ENCODE measurements at places on chromosomes 2 and 18.

GRCh38 chr2:199999166-199999565 is 43.8 kb downstream of the MAIP1 start:
- no peak for DNase-seq

DNA sequence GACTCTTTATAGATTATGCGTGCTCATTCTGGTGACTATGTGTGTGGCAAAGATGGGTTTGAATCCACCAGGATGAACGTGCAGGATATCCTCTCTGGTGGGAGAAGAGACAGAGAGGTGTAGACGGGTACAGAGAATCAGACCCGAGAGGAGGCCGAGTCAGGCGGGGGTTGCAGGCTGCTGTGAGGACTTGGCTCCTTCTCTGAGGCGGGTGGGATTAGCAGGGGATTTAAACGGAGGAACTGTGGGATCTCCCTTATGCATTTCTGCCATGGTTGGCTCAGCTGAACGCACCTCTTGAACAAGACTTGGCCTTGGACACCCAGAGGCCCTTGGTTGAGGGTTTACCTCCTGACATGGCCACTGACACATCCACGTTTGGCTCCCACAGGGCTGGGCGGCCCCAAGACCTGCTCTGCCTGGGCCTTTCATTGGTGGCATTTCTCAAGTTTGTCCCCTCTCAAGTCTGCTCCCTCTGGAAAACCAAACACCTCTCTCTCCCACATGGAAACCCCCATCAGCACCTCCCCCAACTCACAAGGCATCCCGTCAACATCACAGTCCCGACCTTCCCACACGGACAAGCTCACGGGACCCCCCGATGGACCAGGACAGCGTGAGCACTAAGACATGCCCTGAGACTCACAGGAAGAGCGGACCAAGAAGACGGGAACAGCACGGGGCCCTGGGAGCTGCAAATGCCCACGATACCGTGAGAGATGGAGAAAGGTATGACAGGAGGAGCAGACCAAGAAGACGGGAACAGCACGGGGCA is 158.3 kb downstream of the RTP5 start:
- no peak for DNase-seq

GRCh38 chr2:218214116-218214515 is 2.9 kb upstream of the ARPC2 start:
- no peak for DNase-seq

- no peak for DNase-seq
These were observed 52.7 kb downstream of the PHLPP1 start for GRCh38 chr18:62767836-62768557.

GRCh38 chr2:236712961-236713673 is 143.5 kb downstream of the ACKR3 start:
- no peak for DNase-seq

GRCh38 chr2:144509879-144510221 is 10.1 kb downstream of the ZEB2 start:
- DNase-seq, result no peak

DNA sequence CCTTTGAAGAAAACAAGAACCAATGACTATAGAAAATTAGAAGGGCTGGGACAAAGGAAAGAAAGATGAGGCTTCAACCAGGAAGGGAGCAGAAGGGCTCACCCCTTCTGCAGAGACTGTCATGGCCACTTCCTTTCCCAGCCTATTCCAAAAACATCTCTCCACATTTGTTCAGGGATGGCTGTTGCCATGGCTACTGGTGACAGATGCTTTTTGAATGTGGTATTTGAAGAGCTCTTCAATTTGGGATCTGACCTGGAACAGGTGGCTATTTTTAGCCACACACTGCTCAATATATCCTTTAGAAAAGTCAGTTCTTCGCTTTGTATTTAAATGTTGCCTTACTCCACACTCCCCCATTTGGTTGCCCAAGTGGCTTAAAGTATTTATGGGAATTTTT is 64.1 kb upstream of the LCLAT1 start:
- DNase-seq, result no peak

DNA sequence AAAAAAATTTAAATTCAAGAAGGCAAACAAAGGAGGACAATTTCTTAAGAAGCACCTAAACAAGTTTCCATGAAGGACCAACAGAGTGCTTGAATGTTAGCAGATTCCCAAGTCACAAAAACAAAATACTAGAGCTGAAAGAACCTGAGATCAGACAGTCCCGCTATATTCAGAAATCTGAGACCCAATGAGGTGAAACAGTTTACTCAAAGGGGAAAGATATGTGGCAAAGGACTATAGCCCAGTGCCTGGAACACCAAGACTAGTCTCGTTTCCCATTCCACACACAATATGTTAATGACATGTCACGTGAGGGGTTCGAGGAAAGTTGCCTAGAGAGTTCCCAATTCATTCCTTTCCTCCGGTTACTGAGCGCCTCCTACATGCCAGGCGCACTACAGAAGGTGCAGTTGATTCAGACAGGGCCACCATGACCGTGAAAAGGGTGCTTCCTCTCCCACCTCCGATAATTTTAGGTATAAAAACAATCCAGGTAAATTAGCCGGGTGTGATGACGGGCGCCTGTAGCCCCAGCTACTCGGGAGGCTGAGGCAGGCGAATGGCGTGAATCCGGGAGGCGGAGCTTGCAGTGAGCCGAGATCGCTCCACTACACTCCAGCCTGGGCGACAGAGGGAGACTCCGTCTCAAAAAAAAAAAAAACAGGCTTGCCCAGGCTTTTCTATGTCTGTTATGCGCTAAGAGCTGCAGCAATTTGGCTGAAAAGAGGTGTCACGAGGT is 617 bp downstream of the SRBD1 start:
- peak; percentile 45 for DNase-seq

GRCh38 chr2:108912629-108912902 is 76.5 kb downstream of the EDAR start:
- DNase-seq, result no peak

DNA sequence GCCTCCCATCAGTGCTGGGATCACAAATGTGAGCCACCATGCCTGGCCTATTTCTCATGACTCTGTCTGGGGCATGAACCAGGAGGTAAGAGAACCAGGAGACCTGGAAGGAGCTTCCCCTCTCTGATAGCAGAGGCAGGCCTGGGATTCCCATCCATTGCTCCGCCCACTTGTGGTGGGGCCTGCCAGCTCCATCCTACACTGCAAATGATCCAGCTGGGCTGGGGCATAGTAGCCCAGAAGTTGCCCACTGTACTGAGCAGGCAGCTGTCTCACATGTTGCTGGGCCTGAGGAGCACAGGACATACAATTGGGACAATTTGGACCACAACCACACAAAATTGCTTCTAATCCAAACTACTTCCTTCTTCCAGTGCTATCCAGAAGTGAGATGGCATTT is 91.0 kb downstream of the MARCHF4 start:
- no peak for DNase-seq

DNA sequence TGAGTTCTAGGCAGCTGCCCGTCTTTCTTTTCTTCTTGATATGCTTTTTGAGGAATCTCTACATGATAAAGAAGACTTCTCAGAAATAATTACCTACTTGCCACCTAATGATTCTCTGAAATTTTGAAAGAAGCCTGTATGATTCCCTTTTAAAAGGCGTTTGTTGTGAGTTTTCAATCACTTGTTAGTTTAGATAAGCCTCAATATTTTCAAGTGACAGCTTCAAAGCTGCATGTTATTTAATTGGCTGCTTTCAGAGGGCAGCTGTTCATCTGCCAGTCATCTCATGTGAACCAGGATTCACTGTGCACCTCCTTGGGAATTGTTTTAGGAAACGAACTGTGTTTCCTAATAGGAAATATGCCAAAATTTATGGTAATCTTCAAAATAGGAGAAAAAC is 938.1 kb downstream of the CPS1 start:
- no peak for DNase-seq

DNA sequence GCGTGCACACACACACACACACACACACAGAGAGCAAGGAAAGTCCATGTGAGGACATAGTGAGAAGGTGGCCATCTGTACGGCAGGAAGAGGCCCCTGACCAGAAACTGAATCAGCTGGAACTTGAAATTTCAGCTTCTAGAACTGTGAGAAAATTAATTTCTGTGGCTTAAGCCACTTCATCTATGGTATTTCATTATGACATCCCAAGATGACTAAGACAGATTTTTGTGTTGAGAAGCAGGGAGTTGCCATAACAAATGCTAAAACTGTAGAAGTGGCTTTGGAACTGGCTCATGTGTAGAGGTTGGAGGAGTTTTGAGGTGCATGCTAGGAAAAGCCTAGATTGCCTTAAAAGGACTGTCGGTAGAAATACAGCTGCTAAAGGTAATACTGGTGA is 63.4 kb upstream of the ZBTB7C start:
- DNase-seq, result no peak

GRCh38 chr2:233803292-233803911 is 25.3 kb downstream of the MROH2A start:
- no peak for DNase-seq

DNA sequence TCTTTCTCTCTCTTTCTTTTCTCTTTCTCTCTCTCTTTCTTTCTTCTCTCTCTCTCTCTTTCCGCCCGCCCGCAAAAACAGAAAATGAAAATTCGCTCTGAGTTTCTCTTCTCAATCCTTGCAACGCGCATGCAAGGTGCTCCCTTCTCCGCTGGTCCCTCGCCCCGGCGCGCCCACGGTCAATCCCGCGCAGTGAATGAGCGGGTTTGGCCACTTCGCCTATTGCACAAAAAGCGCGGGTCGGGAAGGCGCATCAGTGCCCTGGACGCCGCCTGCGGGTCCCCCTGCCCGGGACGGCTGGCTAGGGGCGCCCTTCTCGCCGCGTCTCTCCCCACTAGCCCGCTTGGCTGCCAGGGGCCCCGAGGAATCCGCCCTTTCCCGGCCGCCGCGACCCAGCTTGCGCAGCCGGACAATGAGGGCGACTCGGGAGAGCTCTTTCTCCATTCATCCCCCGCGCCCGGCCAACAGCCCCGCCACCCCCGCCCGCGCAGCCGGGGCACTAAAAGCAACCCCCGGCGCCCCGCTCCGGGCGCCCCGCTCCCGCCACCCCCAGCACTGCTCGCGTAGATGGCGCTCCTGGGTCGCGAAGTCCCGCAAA is 706 bp downstream of the LAMA1 start:
- DNase-seq, result no peak

DNA sequence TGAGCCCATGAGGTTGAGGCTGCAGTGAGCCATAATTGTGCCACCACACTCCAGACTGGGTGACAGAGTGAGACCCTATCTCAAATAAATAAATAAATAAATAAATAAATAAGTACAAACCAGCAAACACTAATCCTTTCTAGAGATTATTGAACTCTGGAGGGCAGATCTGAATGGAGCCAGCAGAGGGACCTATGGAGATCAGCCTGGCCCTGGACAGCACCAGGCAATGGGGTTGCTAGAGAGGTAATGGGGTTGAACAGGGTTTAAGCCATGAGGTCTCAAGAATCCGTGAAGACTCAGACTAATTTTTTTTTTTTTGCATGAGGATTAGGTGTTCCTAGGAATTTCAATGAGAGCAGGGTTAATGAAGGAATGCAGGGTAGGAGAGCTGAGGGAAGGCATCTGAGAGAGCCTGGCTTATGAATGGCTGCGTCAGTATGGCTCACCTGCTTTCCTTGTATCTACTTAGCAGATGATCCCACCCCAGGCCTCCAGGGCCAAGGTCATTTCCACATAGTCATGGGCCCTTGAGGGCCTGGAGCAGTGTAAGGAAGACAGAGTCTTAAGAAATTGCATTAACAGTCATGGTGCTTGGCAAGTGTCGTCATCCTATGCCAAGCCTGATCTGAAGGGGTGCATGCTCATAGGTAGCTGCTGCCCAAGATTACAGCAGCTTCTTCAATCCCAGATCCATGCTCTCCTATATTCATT is 34.6 kb upstream of the IL37 start:
- no peak for DNase-seq

- DNase-seq, result no peak
These were observed 1884.0 kb upstream of the CELF4 start for GRCh38 chr18:39449566-39449965.

GRCh38 chr2:212534336-212534735 is 4.3 kb downstream of the ERBB4 start:
- DNase-seq, result no peak

- no peak for DNase-seq
These were observed 226.3 kb downstream of the ZNF521 start for GRCh38 chr18:25125680-25126079.

DNA sequence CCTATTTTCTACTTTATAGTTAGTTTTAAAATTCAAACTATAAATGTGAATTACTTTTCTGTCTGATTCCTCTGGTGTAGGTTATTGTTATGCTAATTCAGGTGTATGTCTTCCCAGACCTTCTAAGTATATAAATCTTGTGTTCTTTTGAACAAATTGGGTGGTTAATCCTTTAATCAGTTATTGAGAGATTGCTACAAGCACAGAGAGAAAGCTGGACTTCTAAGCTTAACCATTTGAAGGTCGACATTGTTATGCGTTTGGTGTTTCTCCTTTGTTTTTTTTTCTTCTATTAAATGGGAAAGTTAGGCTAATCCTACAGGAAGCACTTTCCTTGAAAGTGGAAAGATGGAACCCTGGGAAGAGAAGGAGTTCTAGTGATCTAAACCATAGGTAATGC is 592.6 kb downstream of the SLC4A3 start:
- no peak for DNase-seq

- no peak for DNase-seq
These were observed 3.3 kb upstream of the ADAM17 start for GRCh38 chr2:9558948-9559381.

- DNase-seq, result no peak
These were observed 31.7 kb downstream of the CDH20 start for GRCh38 chr18:61364953-61365352.

DNA sequence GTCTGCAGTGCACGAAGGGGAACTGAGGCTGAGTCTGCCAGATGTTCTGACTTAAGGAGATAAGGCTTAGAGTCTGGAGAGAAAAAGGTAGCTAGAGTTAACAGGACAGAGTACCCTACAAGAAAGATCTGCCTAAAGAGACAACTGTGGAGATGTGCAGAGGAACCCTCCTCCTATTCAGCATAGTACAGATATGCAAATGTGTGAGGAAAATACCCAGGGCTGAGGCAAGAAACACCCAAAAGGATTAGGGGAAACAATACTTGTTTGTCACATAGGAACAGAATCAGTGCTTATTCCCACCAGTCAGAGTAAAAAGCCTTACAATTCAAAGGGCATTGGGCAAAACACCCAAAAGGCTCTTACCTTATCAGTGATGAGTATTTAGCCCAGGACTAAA is 67.8 kb downstream of the SS18 start:
- no peak for DNase-seq

GRCh38 chr18:24600076-24600654 is 139.7 kb downstream of the HRH4 start:
- no peak for DNase-seq

GRCh38 chr18:70428439-70428838 is 139.6 kb downstream of the SOCS6 start:
- no peak for DNase-seq

- DNase-seq, result no peak
These were observed 385.7 kb downstream of the NRXN1 start for GRCh38 chr2:50646226-50646625.

- DNase-seq, result no peak
These were observed 777.0 kb downstream of the TSN start for GRCh38 chr2:122532481-122532880.

Measured in iPS DF 19.7 (cell line).